ENCODE measurements at places on chromosomes 11 and 22. TPM values are rescaled to one million over a fixed set of nuclear protein-coding genes. Genes with fewer than 3 reads are reported as not detected.

Gene DRD4
- not detected for total RNA-seq

Gene DBX1
- not detected for total RNA-seq

Gene A4GALT
- total RNA-seq: 20.9 TPM

Gene ART1
- total RNA-seq: not detected

Gene ANKK1
- not detected for total RNA-seq

Measured in regular cardiac myocyte (primary cell).